ENCODE measurements at places on chromosomes 1 and 21. TPM values are rescaled to one million over a fixed set of nuclear protein-coding genes. Genes with fewer than 3 reads are reported as not detected.

DNA sequence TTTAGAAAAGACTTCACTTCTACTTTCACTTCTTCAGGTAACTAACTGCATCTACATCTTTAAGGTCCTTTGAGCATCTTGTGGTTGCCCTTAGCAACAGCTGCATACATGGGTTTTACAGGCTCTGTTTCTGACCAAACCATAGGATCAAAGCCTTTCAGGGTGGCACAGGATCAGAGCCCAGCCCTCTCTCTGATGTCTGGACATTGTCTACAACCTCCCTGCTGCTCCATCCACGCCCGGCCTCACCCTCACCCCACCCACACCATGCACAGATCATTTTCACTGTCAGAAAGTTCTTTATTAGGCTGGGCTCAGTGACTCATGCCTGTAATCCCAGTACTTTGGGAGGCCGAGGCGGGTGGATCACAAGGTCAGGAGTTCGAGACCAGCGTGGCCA, 5.2 kb downstream of the NCF2 start:
- no peak for DNase-seq

Gene CLDN17
- not detected for total RNA-seq

Gene ADGRL2
- 139 TPM for total RNA-seq

DNA sequence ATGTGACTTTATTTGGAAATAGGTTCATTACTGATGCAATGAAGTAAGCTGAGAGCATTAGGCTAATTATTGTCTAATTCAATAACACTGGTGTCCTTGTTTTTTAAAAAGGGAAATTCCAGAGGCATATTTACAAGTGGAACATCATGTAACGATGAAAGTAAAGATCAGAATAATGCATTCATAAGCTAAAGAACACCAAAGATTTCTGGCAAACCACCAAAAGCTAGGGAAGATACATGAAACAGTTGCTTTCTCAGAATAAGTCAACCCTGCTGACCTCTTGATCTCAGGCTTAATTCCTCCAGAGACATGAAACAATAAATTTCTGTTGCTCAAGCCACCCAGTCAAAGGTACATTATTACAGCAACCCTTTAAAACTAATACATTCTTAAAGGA, 20.3 kb upstream of the IFI16 start:
- peak; percentile 15 for DNase-seq

Gene USH2A
- 0.20 TPM for total RNA-seq

Gene SRP9
- total RNA-seq = 445 TPM

- DNase-seq = no peak
Observed at GRCh38 chr21:32888971-32889370, 117.4 kb upstream of the PAXBP1 start.

DNA sequence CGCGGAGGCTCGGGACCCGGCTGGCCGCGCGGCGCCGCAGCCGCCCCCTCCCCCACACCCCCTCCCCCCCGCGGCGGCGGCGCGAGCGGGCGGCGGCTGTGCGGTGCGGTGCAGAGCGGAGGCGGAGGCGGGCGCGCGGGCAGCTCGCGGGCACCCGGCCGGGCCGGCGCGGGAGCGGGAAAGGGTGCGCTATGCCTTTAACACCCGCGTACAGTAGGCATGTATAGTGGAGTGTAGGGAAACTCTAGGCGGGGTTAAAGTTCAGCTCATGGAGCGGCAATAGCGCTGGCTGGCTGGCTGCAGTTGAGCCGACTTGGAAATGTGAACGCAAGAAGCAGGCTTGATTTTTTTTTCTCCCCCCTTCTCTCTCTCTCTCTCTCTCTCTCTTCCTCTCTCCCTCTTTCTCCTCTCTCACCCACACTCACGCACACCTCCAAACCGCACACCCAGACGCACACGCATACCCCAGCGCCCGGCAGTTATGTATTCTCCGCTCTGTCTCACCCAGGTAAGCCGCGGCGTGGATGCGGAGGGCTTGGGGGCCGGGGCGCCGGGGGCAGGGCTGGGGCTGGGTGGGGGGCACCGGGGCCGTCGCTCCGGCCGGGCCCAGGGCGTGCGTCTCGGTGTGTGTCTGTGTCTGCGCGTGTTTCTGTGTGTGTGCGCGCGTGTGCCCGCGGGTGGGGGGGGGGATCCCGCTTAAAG, at the start of gene NFIA:
NFIA (plus strand) TSS at position 251 of the 702 bp plus-strand sequence.
- peak; percentile 74 for DNase-seq

Gene GPR37L1
- not detected for total RNA-seq

Gene PLXNA2
- 8.3 TPM for total RNA-seq

DNA sequence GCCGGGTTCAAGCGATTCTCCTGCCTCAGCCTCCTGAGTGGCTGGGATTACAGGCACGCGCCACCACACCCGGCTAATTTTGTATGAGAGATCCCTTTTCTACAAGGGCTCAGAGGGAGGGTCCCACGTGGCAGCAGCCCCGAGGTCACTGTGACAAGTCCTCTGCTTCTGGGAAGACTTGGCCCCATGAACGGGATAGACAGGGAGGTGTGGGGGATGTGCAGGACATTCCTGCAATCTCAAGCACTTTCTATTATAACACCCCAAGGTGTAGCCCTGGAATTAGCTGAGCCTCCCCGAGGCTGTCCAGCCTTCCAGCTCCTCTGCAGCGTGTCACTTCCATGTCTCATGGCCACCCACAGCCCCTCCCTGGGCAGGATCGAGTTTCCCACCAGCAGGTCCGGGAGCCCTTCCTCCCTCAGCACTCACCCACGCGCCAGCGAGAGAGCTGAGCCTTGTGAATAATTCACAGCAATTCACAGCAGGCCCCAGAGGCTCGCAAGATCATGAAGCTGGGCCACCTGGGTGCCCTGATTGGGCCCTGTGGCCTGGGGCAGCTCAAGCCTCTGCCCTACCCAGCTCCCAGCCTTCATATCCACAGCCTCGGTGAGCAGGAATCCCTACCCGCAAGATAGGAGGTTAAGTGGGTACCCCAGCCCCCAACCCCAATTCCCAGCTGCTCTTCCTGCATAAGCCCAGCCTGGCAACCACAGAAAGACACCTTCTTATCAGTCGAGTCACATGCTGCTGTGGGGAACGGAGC, 22.8 kb upstream of the RNU1-4 start:
- peak; percentile 27 for DNase-seq

GRCh38 chr1:156690675-156691036, 13.4 kb upstream of the NES start:
- DNase-seq = no peak

DNA sequence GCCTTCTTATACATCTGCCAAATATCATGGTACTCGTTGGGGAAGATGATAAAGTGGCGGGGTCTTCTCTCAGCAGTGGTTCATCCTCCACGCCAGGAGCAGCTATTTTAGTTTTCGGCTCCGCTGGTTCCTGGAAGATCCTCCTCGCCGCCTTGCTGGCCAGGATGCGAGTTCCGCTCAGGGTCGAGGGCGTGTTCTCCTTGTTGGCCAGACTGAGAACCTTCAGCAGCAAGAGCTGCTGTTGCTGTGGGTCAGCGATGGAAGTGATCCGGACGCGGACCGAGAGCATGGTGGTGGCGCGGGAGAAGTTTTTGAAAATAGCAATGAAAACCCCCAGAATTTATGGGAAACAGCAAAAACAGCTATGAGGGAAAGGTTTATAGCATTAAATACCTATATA, 11.4 kb upstream of the CFAP126 start:
- DNase-seq = no peak

Gene ODR4
- total RNA-seq = 22.1 TPM

DNA sequence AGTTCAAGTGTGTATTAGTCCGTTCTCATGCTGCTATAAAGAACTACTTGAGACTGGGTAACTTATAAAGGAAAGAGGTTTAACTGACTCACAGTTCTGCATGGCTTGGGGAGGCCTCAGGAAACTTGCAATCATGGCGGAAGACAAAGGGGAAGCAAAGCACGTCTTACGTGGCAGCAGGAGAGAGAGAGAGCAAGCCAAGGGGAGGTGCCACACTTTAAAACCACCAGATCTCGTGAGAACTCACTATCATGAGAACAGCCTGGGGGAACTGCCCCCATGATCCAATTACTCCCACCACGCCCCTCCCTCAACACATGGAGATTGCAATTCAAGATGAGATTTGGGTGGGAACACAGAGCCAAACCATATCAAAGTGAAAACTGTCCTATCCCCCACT, 4.1 kb upstream of the MIS18A start:
- no peak for DNase-seq

DNA sequence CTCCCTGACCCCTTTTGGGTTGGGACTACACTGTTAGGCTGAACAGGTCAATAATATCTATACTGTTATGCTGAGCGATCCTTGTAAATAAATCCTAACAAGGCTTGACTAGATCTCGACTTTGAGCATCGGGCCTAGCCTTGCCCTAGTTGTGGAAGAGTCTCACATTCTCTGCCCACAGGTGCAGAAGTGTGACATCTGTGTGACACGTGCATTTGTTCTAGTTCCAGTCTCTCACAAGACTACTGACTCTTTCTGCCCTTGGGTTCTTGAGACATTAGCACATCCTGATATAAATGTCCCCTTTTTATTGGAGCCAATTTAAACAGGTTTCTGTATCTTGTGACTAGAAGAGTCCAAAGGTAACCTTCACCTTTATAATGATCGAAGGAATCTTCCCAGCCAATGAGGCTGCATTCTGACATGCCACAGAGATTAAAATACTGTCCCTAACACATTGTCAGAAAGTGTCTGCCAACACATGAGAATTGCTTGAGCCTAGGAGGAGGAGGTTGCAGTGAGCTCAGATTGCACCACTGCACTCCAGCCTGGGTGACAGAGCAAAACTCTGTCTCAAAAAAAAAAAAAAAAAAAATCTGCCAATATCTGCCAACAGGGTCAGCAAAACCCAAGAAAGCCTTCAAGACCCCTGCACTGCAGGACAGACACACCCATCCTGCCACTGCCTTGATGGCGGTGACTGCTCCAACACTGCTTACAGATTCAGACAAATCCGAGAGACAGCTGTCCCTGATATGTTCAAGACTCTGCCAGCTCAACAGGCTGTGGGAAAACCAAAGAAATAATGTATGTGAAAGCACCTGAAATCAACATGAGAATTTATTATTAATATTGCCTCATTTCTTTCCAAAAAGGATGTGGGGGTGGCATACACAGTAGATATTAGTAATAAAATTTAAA, 56.5 kb upstream of the PSEN2 start:
- peak; percentile 19 for DNase-seq

Gene CD2
- 0.08 TPM for total RNA-seq

DNA sequence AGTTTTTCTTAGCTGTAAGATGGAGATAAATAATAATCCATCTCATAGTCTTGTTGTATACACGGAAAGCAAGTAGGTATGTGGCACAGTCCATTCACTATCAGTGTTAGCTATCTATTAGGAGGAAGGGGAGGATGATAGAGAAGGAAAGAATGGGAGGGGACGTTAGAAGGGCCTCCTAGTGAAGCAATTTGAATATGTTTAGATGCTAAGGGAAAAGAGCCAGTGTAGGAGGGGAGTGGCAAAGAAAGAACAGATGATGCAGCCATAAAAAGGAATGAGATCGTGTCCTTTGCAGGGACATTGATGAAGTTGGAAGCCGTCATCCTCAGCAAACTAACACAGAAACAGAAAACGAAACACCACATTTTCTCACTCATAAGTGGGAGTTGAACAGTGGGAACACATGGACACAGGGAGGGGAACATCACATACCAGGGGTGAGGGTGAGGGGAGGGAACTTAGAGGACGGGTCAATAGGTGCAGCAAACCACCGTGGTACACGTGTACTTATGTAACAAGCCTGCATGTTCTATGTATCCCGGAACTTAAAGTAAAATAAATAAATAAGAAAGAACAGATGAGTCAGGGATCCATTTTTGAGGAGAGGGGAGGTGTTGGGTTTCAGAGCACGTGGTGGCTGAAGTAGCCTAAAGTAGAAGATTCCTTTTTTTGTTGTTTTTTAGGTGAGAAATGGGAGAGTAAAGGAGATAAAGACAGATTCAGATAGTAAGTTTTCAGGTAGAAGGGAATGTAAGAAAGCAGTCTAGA, 124.1 kb downstream of the POU2F1 start:
- DNase-seq = no peak

Gene DRAM2
- total RNA-seq = 96.1 TPM

DNA sequence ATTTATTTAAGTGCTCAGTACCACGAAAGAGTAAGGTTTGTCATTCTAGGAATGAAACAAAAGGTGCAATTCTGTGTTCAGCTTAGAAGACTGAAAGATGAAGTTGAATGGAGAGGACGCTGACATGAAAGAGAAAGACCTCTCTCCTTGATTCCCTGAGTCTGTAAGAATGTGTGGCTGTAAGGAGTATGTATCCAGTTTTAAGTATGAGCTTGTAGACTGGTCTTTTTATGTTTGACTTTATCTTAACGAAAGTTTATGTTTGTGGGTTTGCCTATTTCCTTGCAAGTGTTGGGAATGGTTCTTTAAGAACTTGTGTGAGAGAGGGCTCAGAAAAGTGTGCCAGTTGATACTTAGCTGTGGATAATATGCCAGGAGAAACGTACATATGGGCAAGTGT, 1.4 kb downstream of the CHD1L start:
- DNase-seq = no peak

DNA sequence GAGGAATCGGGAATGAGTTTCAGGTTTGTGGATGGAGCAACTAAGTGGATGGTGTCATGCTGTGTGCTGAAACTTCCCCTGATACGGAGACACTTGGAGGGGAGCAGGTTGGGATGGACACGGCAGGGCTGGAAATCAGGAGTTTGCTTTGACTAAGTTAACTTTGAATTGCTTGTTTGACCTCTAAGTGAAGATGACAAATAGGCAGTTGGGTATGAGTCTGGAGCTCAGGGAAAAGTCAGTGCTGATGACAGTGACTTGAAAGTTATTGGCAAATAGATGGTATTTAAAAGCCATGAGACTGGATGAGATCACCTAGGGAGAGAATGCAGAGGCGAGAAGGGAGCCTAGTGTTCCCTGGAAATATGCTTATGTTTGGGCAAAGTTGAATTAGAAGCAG, 12.8 kb upstream of the ZSCAN20 start:
- DNase-seq = no peak

Gene SLC26A9
- 0.13 TPM for total RNA-seq

Gene DIO1
- 31.2 TPM for total RNA-seq

GRCh38 chr1:202348005-202348508, 442 bp upstream of the PPP1R12B start:
- no peak for DNase-seq

GRCh38 chr1:9225411-9225785, 9.2 kb upstream of the H6PD start:
- DNase-seq = no peak

DNA sequence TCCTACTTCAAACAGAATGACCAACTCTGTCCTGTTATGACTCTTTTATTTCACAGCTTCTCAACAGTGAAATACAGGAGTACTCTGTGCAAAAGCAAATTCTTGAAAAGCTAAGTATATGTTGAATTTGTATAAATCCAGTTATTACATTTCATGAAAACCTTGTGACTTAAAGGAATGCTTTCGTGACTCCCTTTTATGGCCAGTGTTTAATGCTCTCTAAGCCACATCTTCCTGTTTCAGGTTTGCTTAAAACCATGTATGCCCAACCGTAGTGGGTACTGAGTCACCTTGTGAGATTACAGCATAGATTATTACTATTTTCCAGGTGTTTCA, 40.2 kb upstream of the KIF1B start:
- DNase-seq = peak; percentile 25

Measured in hepatocyte (in vitro differentiated cells).